Type B pancreatic cell (in vitro differentiated cells): ENCODE measurements at places on chromosomes 12 and 14. TPM values are rescaled to one million over a fixed set of nuclear protein-coding genes. Genes with fewer than 3 reads are reported as not detected.

DNA sequence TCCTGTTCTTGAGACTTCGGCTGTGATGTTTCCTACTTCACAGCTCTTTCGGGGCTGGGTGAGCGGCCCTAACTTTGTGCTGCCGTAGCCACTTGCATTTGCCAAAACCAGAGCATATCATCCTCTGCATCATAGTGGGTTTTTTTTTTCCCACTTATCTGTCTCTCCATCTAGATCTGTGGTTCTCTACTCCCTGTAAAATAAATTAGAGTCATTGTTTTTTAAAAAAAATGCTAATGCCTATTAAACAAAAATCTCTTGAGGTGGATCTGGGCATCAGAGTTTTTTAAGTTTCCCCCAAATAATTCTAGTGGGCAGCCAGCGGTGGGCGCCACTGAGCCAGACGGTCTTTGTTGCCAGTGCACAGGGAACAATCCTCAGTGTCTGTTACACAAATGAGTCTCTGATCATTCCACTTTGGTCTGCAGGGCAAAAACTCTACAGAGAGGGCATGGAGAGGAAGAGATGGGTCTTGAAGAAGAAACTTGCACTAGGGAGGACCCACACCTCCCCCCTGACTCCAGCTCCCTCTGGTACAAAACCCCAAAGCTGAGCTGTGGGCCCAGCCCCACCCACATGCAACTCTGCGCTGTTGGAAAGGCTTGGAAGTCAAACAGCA is 62.4 kb upstream of the BCL2L14 start:
- peaks cover 13% of the 10 kb centered on the region for H3K36me3 ChIP-seq
- no peak overlapping the region for H3K27ac ChIP-seq
- no peak for DNase-seq
- peaks cover 18% of the 10 kb centered on the region for H3K27me3 ChIP-seq

DNA sequence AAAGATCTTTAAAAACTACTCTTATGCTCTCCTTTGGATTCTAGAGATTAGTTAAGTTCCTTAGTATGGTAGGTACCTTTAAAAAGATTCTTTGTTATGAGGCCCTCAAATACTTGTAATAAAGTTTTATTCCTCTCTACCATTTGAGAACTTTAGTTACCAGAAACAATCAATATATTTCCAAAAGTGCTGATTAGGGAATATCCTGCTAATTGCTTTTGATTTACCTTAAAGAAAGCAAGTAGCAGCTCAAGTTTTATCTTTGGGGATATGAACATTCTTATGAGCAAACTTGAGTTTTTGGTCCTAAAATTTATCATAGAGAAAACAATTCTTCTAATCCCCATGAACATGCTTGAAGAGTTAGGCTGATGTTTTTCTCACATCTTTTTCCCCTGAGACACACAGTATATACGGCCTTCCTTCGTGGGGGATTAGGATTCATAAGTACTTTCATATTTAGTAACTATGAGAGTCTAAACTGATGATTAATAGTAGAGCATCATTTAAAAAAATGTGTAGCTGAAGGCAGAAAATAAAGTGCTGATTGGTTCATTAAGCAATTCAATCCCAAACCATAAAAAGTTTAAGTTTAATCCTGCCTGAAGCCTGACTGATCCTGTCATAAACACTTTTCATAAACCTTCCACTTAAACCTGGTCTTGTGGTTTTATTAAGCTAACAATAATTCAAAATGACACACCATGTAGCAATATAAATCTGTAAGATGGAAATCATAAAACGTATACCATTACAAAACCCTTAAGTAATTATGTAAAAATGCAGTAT is 380.5 kb upstream of the FBXO33 start:
- H3K27ac ChIP-seq: no peak overlapping the region
- H3K4me3 ChIP-seq: no peak overlapping the region
- no peaks in the 10 kb centered on the region for H3K36me3 ChIP-seq
- no peak for DNase-seq

GRCh38 chr14:22518073-22518472 is 71.0 kb downstream of the DAD1 start:
- no peaks in the 10 kb centered on the region for H3K36me3 ChIP-seq
- DNase-seq: no peak
- H3K4me1 ChIP-seq: peaks cover 65% of the 10 kb centered on the region
- H3K4me3 ChIP-seq: no peak overlapping the region
- H3K27ac ChIP-seq: peak overlapping the region; percentile 22
- H3K27me3 ChIP-seq: peaks cover 9% of the 10 kb centered on the region

DNA sequence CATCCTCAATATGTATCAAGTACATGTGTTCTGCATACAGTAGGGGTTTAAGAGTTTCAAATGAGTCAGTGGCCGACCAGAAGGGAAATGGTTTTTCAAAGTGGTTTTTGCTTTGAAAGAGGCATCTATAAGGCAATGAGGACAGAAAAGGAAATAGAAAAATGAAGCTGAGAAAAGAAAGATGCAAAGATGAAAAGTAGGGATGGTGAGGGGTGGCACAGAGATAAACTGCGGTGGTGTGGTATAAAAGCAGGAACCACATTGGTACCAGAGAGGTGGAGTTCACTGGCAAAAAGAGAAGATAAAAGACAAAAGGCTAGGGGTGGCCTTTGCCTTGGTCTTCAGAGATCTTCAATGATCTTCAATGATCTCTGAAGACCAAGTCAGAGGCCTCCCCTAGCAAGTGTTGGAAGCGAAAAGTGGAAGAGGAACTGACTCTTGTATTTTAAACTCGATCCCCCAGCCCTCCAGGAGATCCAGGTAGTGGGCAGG is 144.0 kb upstream of the KRR1 start:
- no peak overlapping the region for H3K27ac ChIP-seq
- no peaks in the 10 kb centered on the region for H3K27me3 ChIP-seq
- peaks cover 4% of the 10 kb centered on the region for H3K36me3 ChIP-seq
- no peak overlapping the region for H3K4me3 ChIP-seq
- peaks cover 23% of the 10 kb centered on the region for H3K4me1 ChIP-seq
- DNase-seq: no peak

DNA sequence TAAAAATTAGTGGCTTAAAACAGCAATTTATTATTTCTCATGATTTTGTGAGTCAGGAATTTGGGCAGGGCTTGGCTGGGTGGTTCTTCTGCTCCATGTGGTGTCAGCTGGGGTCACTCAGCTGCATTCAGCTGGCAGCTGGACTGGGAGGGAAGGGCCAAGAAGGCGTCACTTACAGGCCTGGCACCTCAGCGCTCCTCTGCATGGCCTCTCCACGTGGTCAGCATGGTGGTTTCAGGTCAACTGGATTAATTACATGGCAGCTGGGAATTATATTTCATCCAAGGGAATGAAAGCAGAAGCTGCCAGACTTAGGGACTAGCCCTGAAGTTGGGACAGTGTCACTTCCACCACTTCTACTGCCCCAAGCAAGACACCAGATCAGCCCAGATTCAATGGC is 27.5 kb upstream of the IRF2BPL start:
- peaks cover 23% of the 10 kb centered on the region for H3K4me1 ChIP-seq
- no peaks in the 10 kb centered on the region for H3K36me3 ChIP-seq
- H3K4me3 ChIP-seq: no peak overlapping the region
- no peak overlapping the region for H3K27ac ChIP-seq
- no peak for DNase-seq

- peaks cover 63% of the 10 kb centered on the region for H3K4me1 ChIP-seq
- no peak for DNase-seq
- H3K27me3 ChIP-seq: no peaks in the 10 kb centered on the region
- no peak overlapping the region for H3K4me3 ChIP-seq
These were observed 240.8 kb downstream of the ZFP36L1 start for GRCh38 chr14:68552075-68552474.

DNA sequence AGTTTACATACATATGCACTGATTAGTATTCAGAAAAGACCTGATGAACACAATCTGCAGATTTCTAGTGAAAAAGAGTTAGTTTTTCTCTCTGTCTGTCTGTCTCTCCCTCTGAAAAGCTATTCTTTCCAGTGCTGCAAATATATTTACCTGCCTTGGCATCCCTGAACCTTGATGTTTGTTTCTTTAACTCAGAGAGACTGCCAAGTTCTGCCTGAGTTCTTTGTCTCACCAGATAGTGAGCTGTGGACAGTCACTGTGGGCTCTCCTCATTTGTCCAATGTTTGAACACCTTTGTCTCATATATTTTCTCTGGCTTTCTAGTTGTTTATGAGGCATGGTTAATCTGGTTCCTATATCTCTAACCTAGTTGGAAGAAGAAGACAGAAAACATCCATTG is 250.4 kb downstream of the SOX5 start:
- H3K27me3 ChIP-seq: peaks cover 5% of the 10 kb centered on the region
- no peak overlapping the region for H3K27ac ChIP-seq
- no peaks in the 10 kb centered on the region for H3K4me1 ChIP-seq
- H3K4me3 ChIP-seq: no peak overlapping the region

DNA sequence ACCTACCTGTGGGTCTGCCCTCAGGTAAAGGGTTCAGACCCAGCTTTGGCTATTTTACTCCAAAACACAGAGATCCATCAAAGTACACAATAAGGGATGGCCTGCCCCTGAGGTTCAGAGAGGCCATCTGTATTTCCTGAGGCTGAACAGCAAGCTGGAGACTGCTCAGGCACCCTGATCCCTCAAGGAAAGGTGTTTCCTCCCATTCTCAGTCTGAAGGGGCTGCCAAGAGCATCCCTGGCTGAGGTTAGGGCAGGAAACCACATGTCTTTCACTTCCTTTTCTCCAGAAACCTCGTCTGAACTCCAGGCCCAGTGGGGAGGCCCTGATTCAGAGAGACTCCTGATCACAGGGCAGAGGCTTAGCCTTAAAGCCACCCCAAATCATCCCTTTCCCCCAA is 1.5 kb downstream of the RILPL1 start:
- H3K36me3 ChIP-seq: peaks cover 13% of the 10 kb centered on the region
- no peak for DNase-seq
- peak overlapping the region; percentile 89 for H3K4me3 ChIP-seq
- peaks cover 23% of the 10 kb centered on the region for H3K4me1 ChIP-seq
- no peaks in the 10 kb centered on the region for H3K27me3 ChIP-seq

GRCh38 chr14:61328626-61329262 is 7.4 kb downstream of the PRKCH start:
- peaks cover 17% of the 10 kb centered on the region for H3K4me1 ChIP-seq
- peaks cover 6% of the 10 kb centered on the region for H3K27me3 ChIP-seq
- H3K36me3 ChIP-seq: peaks cover 5% of the 10 kb centered on the region
- no peak for DNase-seq
- no peak overlapping the region for H3K27ac ChIP-seq

DNA sequence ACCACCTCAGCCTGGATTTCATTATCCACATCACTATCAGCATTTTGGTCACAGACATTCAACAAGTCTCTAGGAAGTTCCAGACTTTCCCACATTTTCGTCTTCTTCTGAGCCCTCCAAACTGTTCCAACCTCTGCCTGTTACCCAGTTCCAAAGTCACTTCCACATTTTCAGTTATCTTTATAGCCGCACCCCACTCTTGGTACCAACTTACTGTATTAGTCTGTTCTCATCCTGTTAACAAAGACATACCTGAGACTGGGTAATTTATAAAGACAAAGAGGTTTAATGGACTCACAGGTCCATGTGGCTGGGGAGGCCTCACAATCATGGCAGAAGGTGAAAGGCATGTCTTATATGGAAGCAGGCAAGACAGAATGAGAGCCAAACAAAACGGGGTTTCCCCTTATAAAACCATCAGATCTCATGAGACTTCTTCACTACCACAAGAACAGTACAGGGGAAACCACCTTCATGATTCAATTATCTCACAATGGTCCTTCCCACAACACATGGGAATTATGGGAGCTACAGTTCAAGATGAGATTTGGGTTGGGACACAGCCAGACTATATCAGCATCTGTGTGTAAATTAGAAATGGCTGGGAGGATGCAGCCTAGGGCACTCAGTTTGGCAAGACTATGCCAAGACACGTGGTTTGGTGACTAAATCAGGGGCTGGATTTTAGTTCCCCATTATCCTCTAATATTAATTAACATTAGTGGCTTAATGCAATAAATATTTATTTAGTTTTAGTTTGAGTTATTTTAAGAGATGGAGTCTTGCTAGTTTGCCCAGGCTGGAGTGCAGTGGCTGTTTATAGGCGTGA is 16.2 kb upstream of the FUT8 start:
- H3K36me3 ChIP-seq: peaks cover 9% of the 10 kb centered on the region
- no peak overlapping the region for H3K27ac ChIP-seq
- H3K4me1 ChIP-seq: no peaks in the 10 kb centered on the region
- no peaks in the 10 kb centered on the region for H3K27me3 ChIP-seq
- no peak overlapping the region for H3K4me3 ChIP-seq
- DNase-seq: no peak

- peaks cover 5% of the 10 kb centered on the region for H3K4me1 ChIP-seq
- no peak overlapping the region for H3K4me3 ChIP-seq
- H3K36me3 ChIP-seq: no peaks in the 10 kb centered on the region
- H3K27ac ChIP-seq: no peak overlapping the region
- DNase-seq: no peak
- H3K27me3 ChIP-seq: peaks cover 7% of the 10 kb centered on the region
These were observed 147.5 kb upstream of the C14orf180 start for GRCh38 chr14:104431929-104432541.

DNA sequence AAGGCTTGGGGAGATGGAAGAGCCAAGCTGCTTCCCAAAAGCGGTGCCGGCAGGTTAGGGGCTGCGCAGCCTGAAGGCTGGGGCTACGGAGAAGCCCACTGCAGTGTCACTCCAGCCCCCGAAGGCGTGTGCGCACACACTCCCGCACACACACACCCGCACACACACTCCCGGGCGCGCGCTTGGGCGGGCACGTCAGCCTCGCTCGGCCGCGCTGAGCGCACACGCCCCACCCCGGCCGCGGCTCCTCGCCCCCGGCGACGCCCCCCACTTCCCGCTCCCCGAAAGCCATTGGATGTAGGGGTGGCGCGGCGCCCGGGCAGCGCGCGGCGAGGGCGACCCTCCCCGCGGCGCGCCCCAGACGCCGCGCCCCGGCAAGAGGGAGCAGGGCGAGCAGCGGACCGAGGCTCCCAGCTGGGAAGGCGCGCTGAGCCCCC is at the start of gene KCNK10:
TSS of gene KCNK10 (minus strand) at position 184 of the 437 bp plus-strand sequence. CDS start 471 bp downstream, outside the sequence.
- no peak for DNase-seq
- peaks cover 45% of the 10 kb centered on the region for H3K27me3 ChIP-seq
- no peaks in the 10 kb centered on the region for H3K36me3 ChIP-seq
- peaks cover 4% of the 10 kb centered on the region for H3K4me1 ChIP-seq

- no peaks in the 10 kb centered on the region for H3K36me3 ChIP-seq
- H3K27me3 ChIP-seq: no peaks in the 10 kb centered on the region
- H3K4me1 ChIP-seq: peaks cover 49% of the 10 kb centered on the region
These were observed 60.8 kb downstream of the SAMD4A start for GRCh38 chr14:54627540-54628363.

DNA sequence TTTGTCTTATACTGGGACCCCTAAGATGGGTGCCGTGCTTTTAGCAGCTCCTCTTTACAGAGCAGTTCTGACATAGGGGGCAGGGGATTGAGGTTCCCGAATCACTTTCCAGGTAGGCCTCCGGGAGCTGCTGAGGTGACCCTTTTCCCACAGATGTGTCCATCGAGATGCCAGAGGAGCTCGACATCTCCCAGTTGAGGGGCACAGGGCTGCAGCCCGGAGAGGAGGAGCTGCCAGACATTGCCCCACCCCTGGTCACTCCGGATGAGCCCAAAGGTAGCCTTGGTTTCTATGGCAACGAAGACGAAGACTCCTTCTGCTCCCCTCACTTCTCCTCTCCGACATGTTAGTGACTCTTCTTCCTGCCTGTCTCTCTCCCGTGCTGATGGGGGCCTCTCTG is 4.3 kb upstream of the TPI1 start:
- peaks cover 5% of the 10 kb centered on the region for H3K4me1 ChIP-seq
- no peak for DNase-seq
- no peak overlapping the region for H3K27ac ChIP-seq
- no peak overlapping the region for H3K4me3 ChIP-seq
- H3K27me3 ChIP-seq: no peaks in the 10 kb centered on the region

LRRC23 gene
- 10.1 and 20.0 TPM in 2 replicates for total RNA-seq

CELA1 gene
- not detected in 2 replicates for total RNA-seq

SINHCAF gene
- total RNA-seq: 154 and 285 TPM in 2 replicates

LUM gene
- 32.8 and 49.5 TPM in 2 replicates for total RNA-seq

C3AR1 gene
- not detected in 2 replicates for total RNA-seq

AQP2 gene
- total RNA-seq: 0.55 TPM in 1 of 2 replicates, not detected in the other

NID2 gene
- 8.3 and 65.7 TPM in 2 replicates for total RNA-seq

SLCO1B1 gene
- 0.36 TPM in 1 of 2 replicates, not detected in the other for total RNA-seq

PAN2 gene
- 58.3 and 77.5 TPM in 2 replicates for total RNA-seq

GAS2L3 gene
- 27.5 and 29.4 TPM in 2 replicates for total RNA-seq

SIX6 gene
- not detected in 2 replicates for total RNA-seq
